ENCODE measurements at places on chromosomes 2 and 18.

DNA sequence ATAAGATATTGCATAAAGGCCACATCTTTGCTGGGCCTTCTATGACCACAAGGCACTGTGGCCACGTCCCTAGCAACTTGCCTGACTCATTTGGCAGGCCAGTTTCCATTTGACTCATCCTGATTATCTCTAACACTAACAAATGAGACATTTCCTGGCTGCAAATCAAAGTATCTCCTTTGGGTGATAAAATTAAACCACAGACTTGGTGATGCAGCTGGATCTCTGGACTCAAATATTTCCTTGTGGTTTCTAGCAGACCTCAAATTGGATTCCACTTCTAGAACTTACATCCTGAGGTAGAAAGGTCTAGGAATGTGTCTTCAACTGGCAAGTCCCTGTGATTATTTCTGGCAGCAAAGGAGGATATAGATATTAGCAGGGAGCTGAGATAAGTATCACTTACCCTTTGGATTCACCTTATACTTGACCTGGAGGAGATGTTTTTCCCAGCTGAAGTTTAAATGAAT, 167.9 kb upstream of the NXPH2 start:
- DNase-seq = no peak

DNA sequence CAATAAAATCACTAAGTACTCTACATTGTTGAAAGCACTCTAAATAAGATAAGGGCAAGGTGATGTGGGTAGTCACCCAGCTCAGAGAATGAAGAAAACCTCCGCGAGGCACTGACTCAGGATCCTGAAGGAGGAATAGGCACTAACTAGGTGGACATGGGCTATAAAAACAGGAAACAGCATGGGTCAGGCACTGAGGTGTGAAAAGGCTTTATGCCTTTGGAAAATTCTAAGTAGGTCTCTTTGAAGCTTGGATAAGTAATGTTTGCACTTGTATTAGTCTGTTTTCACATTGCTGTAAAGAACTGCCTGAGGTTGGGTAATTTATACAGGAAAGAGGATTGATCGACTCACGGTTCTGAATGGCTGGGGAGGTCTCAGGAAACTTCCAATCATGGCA, 161.6 kb downstream of the EPHA4 start:
- no peak for DNase-seq

GRCh38 chr2:215447673-215448081, 11.8 kb upstream of the FN1 start:
- DNase-seq = no peak

- DNase-seq = peak; percentile 55
These were observed 2.1 kb downstream of the PDIA6 start for GRCh38 chr2:10810202-10811161.

DNA sequence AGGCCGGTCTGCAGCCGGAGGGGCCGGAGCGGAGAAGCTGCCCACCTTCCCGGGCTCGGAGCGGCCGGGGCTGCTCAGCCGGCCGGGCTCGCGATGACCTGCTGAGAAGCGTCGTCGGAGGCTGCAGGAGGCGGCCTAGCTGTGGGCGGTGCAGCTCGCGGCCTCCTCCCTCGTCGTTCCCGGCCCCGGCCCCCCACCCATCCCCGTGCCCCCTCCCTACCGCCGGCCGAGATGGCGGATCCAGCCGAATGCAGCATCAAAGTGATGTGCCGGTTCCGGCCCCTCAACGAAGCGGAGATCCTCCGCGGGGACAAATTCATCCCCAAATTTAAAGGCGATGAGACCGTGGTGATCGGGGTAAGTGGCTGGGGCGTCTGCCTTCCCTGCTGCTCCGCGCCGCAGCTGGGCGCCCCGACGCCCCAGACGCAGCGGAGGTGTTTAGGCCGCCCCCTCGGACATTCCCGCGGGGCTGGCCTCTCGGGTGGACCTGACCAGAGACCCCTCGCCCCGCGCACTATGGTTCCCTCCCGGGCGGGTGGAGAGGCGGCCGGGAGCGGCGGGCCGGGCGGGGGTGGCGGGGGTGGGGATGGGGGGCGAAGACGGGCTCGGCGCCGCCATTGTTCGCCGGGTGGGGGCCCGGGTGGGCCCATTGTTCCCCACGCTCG, 492 bp downstream of the KIF5C start:
- no peak for DNase-seq

GRCh38 chr18:50401295-50401694, 26.4 kb downstream of the SKA1 start:
- no peak for DNase-seq

DNA sequence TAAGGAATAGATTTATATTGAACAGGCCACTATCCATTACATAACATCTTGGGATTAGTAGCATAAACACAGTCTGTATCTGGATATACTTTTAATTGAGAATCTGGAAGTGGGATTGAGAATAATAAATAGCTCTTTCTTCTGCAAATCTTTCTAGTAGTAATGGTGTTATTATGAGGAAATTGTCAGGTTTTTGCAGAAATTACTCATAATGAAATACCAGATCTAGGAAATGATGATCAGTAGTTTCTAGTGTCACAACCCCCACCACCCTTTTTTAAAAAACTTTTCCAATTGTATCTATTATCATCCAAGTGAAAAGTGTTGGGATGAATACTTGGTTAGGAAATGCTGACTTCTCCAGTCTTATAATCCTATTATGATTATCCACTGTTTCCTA, 18.7 kb downstream of the NBEAL1 start:
- no peak for DNase-seq

DNA sequence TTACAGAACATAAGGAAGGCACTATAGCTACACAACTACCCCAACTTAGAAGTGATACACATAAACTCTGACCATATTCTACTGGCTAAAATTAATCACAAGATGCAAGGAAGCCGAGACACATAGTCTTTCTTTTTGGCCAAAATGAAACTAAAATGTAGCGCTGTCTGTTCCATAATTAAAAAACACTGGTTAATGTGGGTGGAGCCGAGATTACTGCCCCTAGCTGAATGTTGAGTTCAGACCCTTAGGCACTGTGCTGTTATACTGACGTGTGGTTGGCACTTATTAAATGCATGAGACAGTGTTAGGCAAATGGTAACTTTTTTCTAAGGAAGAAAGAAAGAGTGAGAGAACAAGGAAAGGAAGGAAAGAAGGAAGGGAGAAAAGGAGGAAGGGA, 254.6 kb upstream of the RND3 start:
- no peak for DNase-seq

GRCh38 chr2:205872716-205873115, 190.4 kb downstream of the NRP2 start:
- no peak for DNase-seq

DNA sequence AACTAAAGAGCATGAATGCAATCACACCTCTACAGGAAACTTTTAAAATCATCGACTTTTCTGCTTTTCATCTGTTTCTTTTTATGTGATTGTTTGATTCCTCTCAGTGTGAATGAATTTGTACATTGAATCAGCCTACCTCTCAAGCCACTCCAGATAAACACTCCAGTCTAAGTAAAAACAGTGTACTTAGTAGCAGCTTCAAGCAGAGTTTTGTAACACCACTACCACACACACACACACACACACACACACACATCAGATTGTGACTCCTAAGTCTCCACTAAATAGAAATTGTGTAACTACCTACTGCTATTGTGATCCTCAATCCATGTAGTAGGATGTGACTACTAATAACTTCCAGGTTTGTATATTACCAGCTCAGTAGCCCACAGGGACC, 65.3 kb upstream of the EPB41L5 start:
- DNase-seq = no peak

DNA sequence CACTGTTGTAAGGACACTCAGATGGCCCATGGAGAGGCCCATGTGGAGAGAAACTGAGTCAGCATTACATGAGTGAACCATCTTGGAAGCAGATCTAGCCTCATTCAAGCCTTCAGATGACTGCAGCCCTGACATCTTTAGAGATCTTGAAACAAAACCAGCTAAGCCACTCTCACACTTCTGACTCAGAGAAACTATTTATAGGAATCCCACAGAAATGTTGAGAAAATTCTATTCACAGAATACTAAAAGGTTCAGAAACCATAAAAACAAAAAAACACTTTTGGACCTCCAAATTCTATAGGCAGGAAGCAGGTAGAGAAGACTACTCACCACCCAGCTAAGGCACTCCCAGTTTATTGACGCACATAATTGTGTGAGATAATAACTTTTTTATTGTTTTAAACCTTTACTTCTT, 8.7 kb downstream of the TMEM169 start:
- no peak for DNase-seq

DNA sequence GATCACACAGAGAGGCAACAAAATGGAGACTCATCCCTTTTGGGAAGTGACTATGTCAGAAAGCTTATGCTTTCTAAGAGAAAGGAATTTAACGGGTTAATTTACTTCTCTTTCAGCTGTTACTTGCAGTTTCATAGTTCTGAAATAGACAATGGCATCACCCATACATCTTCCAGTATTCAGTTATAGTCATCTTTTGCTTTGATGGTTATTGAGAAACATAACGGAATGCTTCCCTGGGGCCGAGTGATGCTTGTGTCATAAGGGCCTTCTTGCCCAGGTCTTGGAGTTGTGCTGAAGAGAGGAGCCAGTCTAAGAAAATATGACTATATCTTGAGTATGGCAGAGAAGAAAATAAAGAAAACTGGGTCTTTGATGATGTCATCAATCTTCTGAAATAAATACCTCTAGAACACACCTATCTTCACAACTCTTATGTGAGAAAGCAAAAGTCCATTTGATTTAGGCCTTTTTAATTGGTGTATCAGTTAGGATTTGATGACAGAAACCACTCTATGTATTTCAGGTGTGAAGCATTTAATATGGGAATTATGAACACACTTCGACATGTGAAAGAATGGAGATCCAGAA, 328.2 kb downstream of the LRRTM4 start:
- DNase-seq = no peak
